ENCODE measurements at places on chromosomes 3 and 15.

DNA sequence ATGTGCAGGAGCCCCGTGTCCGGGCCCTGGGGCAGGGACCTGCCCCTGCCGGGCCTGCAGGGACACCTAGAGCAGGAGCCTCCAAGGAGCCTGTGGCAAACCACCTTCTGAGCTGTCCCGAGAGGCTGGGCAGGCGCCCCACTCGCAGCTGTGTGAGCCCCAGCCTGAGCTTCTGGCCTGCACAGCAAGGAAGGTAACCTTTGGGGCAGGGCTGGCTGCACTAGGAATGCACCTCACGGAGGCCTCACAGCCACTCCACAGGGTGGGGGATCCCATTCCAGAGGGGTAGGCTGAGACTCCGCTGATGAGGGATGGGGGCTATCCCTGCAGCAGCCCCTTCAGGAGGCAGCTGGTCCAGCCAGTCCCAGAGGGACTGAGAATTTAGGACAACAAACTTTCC, 68.1 kb downstream of the DNAJB8 start:
- DNase-seq: no peak

GRCh38 chr3:106792716-106793115, 584.5 kb upstream of the CCDC54 start:
- DNase-seq: no peak

GRCh38 chr15:92071045-92071634, 217.6 kb downstream of the SLCO3A1 start:
- no peak for DNase-seq

DNA sequence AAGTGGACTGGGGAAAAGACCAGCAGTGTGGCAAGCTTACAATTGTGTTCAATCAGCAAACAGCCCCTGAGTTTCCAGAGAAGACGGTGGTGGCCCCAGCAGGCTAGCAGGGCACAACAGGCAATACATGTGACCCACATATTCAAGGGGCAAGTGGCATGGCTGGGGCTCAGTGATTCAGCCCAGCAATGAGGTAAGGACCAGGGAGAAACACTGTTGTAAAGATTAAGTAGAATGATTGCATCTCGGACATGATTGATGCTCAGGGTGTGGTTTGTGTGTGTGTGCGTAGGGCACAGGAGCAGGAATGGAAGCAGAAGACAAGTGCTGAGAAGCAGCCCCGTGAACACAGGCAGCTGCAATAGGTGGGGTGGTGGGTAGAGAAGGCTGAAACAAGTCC, 37.9 kb downstream of the KLHL6 start:
- no peak for DNase-seq

DNA sequence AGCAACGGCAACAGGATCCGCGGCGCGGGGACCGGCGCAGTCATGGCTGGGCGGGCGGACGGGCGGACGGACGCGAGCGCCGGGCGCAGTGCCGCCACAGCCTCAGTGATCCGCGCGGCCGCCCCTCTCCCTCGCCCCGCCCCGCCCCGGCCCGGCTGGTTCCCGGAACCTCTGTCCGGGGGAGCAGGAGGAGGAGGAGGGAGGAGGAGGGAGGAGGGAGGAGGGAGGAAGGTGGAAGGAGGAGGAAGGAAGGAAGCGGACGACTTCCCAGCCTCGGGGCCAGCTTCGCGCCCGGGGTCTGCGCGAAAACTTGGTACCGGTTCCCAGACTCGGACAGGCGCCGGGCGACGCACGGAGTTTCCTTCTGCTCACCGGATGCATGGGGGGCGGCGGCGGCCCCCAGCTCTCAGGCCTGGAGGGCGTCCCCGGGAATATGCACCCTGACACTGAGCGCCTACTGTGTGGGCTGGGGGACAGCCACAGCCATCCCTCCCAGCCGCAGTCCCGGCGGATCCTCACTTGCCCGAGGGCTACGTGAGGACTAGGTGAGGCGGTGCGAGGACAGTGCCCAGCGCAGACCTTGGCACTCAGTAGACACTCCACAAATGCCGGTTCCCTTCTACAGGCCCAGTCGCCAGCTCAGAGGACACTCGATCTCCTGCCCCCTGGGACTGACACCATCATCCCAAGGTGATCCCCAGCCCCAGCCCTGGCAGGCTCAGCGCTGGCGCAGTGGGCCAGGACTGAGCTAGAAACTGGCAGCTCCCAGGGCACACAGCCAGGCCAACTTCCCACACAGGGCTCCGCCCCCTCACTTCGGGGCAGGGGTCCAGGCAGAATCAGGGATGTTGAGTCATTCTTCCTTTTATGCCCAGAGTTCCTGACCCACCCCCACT, at the start of gene SHISA5:
TSS of gene SHISA5 (minus strand) at position 124 of the 896 bp plus-strand sequence. CDS start at position 44, 80 bp downstream.
- DNase-seq: peak; percentile 64

GRCh38 chr3:134180761-134181160, 69.9 kb downstream of the RYK start:
- DNase-seq: no peak

DNA sequence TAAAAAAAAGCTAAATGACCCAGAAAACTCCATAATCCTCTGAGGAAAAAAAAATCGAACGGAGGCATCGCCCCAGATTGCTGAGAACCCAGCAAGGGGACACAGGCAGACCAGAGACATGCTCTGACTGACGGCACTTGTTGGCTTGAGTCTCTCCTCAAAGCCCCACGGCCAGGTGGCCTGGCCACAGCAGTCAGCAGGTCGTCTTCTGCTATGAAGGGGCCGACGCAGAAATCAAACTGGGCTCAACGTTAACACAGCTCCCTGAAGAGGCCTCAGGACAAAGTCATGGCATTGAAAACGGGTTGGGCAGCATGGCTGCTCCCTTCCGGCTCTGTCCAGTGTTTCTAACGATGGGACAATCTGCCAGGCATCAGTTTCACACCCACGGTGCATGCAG, 17.5 kb downstream of the PCSK6 start:
- no peak for DNase-seq

GRCh38 chr3:116093374-116093773, 351.9 kb downstream of the LSAMP start:
- no peak for DNase-seq

Data from hepatic stellate cell (primary cell).